ENCODE measurements at places on chromosomes 13 and 19.
A peak's percentile ranks its signal among the peaks of the same experiment; 100 is the strongest.

- DNase-seq, result no peak
Observed at GRCh38 chr13:103066781-103067345, 646 bp upstream of the SLC10A2 start.

DNA sequence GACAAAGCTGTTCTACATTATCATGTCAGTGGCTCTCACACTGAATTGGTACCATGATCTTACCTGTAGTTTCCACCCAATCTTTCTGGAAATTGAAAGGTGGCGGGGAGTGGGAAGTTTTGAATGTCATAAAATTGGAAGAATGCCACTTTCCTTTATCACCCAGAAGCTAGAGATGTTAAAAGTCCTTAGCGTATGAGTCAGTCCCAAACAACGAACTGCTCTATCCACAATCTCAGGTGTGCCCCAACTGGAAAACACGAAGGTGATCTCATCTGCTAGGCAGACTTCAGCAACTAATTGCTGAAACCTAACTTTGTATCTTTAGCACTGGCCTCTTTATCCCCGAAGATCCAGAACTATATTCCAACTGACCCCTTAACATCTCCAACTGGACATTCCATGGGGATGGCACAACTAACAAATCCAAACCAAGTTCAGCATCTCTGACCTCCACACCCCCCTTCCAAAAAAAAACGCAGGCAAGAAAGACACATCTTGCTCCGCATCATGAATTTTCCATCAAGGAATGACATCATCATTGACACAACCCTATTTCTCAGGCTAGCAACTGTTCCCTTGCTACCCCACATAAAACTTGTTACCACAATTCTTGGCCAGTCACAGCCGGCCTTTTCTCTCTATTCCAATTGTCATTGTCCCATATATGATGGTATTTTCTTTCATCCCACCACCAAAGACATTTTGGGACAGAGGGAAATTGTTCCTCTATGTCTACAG, 175.4 kb downstream of the KLF12 start:
- DNase-seq, result no peak

- peak; percentile 17 for DNase-seq
Observed at GRCh38 chr19:49113762-49114629, at the start of gene LIN7B. Gene LIN7B, plus strand, starts transcription at chr19:49114370. Its CDS starts 35 bp downstream, at chr19:49114405.

DNA sequence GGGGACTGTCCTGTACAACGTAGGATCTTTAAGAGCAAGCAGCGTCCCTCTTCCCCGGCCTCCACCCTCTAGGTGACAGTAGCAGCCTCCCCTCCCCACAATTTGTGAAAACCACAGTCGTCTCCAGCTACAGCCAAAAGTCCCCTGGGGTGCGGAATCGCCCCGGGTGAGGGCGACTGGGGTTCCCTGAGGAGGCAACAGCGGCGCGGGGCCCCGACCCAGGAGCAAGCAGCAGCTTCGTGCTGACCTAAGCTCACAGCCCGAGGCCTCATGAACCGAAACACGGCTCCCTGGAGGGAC, 322 bp downstream of the ZNF558 start:
- DNase-seq, result no peak

DNA sequence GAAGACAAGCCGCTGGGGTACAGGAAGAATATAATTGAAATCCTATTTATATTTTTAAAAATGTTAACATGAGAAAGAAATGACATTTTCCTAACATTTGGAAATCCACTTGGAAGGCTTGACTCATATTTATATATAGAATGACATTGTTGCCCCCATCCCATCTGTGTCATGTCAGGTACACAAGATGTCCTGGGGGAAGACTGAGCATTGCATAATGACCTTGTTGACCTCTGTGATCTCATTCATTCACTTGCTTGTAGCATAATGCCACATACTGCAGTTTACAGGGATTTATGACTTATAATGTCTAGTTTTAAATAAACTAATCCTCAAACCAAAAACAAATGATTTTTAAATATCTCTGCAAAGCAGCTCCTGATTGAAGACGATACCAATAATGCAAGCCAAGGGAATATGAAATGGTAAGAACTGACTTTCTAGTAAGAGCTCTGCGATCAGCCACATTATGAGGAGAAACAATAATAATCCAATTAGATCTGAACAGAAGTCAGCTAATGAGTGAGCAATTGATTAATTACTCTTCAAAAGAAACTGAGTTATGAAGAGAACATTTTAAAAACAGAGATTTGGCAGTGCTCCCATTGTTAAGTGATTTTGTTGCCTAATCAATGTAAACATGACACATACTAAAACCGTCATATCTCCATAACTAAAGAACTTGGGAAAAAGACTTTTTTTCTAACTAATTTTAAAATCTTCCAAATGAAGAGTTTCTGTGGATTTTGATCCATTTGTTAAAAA, 21.2 kb upstream of the VWA8 start:
- no peak for DNase-seq

GRCh38 chr19:1279782-1280341, 4.5 kb downstream of the FAM174C start:
- DNase-seq, result peak; percentile 51

GRCh38 chr13:88000239-88000638, 329.1 kb downstream of the SLITRK5 start:
- no peak for DNase-seq

DNA sequence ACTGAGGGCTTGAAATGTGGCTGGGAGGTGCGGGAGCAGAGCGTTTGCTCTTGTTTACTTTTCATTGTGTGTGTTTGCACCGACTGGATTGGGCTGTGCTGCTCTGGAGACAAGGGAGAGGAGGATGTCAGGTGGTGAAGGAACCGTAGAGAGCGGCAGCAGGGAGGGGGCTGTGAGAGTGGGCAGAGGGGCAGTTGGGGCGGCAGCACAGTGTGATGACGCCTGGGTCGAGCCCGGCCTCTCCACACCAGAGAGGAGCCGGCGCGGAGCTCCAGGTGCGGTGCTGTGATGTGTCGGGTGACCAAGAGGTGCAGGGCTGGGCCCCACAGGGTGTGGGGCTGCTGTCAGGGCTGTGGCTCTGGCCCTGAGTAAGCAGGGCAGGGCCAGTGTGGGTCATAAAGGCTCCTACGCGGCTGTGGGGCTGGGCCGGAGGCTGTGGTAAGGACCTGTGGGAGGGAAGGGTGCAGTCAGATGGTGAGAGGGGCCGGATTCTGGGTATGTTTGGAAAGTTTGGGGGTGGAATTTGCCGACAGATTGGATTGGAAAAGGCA, 10.5 kb downstream of the NAXD start:
- DNase-seq, result no peak

- DNase-seq, result no peak
Observed at GRCh38 chr13:72221276-72221962, 354.4 kb upstream of the DACH1 start.
